ENCODE measurements at places on chromosomes 6 and 20.

GRCh38 chr20:52219441-52219840, 27.9 kb upstream of the ZFP64 start:
- no peak for DNase-seq

DNA sequence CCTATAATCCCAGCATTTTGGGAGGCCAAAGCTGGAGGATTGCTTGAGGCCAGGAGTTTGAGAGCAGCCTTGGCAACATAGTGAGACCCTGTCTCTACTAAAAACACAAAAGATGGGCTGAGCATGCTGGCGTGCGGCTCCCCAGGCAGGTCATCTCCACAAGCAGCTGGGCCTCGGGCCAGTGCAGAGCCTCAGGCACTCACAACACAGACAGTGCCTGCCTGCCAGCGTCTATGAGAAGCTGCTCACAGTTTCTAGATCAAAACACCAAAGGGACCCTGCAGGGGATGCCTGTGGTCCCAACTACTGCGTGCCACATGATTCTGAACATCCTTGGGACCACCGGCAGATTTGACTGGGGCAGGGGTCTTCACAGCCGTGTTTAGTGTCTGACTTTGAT, 59.4 kb downstream of the GINS1 start:
- no peak for DNase-seq

- no peak for DNase-seq
These were observed 58.4 kb upstream of the PRDM1 start for GRCh38 chr6:106027758-106028157.

GRCh38 chr20:23629542-23630391, 8.0 kb downstream of the CST3 start:
- DNase-seq, result no peak

DNA sequence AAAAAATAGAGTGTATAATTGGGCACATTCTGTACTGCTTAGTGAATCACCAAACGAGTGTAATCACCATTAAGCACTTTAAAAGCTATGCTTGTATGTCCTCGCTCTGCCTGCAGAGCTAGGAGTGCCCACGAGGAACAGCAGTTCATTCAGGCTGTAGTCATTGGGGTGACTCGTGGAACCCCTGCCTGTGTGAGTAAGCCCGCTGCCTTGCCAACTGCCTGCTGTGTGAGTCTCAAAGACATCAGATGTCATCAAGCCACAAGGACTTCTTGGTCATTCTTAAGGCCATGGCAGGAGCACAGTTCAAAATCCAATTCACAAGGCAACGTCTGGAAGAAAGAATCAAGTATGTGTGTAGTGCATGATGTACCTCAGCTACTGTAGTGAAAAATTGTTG, 60.4 kb downstream of the FOXO3 start:
- DNase-seq, result no peak

DNA sequence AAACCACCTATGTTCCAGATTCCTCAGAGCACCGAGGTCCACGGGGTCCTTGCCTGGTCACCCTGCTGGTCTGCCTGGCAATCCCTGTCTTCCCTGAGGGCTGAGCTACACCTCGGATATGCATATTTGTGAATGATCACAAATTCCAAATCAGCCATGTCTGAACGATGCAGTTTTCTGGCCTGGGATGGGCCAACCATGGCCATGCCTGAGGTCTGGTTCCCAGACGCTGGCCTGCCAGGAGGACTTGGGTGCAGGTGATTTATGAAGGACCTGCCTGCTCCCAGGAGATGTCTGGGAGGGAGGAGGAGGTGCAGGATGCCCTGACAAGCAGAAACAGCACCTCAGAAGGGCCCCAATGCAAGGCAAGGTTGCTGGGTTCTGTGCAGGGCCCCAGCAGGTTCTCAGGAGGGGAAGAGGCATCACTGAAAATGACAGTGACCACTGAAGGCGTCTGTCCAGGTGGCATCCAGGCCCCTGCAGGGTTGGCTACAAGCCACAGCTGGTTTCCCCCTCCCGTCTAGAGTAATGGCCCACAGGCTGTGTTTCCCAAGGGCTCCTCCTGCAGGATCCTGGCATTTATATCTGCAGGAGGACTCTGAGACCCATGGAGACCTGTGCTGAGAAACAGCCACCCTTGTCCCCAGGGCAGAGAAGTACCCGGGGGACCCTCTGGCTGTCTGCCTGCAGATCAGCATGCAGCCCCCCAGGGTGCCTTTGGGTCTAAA, 205.3 kb downstream of the TAF4 start:
- DNase-seq, result no peak

GRCh38 chr6:135586388-135586787, 88.8 kb upstream of the AHI1 start:
- no peak for DNase-seq

GRCh38 chr20:54335299-54335698, 127.4 kb downstream of the PFDN4 start:
- no peak for DNase-seq

DNA sequence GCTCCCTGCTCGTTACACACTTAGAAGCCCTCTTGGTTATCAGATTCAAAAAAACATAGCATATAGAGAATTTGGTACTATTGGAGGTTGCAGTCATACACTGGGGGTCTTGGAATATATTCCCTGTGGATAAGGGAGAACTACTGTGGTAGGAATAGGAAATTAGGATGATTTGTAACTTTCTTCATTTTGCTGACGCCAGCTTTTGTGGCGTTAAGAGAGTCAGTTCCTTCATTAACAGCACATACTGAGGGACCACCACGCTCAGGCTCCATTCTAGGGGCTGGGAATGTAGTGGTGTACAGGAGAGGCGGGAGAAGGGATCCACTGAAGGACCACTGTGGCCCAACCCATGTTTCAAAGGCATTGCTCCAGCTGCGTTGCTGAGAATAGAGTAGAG, 140.3 kb downstream of the MBOAT1 start:
- DNase-seq, result no peak

DNA sequence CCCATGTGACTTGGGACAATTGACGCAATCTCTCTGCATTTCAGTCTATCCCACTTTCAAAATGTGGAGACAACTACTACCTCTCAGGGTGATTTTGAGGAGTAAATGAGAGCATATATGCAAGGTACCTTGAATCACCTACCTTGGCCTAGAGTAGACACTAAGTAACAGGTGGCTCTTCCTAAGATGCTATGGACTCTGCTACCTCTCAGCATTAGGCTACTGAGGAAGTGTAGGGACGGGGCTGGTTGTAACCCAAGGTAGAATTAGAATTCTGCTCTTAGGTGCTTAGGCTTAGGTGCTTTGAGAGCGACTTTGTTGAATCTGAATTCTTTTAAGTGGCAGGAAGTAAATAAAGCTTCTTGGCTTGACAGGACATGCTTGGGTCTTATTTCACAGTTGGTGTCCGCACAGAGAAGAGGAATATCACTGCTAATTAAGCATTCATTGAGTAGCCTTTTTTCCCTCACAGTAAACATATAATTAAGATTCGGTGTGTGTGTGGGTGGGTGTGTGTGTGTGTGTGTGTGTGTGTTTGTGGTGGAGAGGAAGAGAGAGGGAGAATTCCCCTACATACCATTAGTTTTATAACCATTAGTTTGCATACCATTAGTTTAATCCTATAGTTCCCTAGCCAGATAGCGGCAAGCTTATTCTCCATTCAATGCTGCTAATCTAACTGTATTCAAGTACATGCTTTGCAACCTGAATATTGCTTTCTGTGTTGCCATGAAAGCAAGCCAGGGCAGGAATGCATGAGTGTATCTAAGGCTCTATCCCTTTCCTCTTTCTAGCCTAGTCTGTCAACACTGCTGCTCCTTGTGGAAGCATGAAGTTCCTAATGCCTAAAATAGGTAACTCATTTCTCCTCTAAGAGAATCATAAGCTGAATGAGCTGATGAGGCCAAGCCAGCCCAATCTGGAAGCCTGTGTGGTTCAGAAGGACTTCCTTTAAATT, 112.5 kb downstream of the IPCEF1 start:
- DNase-seq, result no peak

DNA sequence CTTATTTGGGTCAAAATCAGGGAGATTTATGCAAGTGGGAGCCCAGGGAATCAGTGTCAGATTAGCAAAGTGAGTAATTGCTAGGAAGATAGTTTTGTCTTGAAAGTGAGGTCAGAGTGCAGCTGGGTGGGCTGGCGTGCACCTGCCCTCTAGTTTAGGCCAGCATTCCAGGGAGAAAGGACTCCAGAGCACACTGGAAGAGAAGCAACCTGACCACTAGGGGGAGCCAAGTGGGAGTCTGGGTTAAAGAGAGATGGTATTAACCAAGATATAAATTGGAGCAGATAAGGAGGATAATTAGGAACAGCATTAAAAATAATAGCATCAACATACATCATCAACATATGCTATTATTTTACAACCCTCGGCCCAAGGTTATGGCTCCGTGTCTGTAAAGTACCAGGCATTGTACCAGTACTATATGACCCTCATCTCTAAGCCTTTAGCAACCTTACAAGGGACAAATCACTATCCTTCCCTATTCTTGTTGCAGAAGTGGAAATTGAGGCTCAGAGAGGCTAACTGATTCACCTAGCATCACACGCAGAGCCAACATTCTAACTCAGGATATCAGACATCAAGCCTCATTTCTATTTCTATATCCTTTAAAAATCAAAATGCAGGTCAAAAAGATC, 57.8 kb downstream of the SLC2A10 start:
- no peak for DNase-seq

- DNase-seq, result no peak
These were observed 62.0 kb downstream of the DLL1 start for GRCh38 chr6:170228946-170229310.

Measured in AG09319 (cell line).